ENCODE measurements at places on chromosomes 5 and 9.

GRCh38 chr9:95086564-95086955 is 230.9 kb downstream of the FANCC start:
- DNase-seq, result no peak

DNA sequence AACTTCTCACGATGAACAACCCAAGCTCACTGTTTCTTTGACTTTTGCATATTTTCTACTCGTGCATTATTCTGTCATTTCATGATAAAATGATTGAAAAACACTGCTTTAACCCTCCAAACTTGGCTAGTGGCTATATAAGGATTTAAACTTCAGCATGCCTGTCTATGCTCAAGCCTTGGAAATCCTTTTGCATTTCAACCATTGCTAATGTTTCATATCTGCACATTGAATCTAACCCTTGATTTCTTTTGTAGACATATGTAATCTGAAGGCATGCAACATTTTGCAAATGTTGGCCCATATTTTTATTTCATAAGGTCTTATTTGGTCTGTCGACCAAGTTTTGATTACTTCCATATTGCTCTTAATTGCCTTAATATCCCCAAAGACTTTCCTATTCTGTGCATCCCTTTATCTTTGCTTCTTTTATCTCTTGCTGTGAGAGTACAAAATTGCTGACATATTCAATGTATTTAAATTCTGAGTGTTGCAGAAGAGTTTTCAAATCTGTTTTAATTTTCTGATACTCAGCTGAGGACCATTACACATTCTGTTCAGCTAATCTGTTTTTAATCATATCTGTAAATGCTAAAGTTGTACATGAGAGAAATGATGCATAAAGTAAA is 403.7 kb upstream of the ZNF608 start:
- no peak for DNase-seq

GRCh38 chr9:113665064-113665463 is 201.5 kb downstream of the RGS3 start:
- no peak for DNase-seq

DNA sequence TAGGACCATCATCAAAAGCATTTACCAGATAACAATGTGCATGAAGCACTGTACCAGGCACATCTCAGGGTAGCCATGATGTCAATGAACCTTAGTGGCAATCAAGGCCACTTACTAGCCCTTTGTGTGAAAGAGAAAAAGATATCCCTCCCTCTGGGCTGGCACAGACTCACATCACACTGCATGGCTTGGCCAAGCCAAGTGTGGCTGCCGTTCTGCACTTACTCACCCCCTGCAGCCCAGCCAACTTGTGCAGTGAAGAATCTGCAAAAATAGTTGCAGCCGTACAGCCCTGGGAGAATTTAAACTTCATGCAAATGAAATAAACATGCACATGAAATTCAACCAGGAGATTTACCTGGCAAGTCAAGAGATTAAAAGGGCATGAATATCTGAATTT is 333.5 kb downstream of the DEPDC1B start:
- no peak for DNase-seq

DNA sequence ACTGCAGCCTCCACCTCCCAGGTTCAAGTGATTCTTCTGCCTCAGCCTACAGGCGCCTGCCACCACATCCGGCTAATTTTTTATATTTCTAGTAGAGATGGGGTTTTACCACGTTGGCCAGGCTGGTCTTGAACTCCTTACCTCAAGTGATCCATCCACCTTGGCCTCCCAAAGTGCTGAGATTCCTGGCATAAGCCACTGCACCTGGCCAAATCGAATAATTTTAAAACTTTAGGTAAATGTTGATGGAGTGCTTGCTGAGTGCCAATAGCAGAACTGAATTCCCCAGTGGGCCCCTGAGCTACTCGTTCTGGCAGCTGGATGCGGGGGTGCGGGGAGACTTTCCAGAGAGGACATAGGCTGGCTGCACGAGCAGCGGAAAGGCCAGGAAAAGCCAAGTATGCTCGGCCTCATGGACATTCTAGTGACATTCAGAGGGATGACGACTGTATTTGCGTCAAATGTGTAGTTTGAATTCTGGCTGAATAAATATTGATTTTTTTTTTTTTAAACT is 16.8 kb downstream of the TRAF2 start:
- DNase-seq, result peak; percentile 43

- DNase-seq, result no peak
These were observed 91.6 kb downstream of the NFIB start for GRCh38 chr9:14222149-14222835.

DNA sequence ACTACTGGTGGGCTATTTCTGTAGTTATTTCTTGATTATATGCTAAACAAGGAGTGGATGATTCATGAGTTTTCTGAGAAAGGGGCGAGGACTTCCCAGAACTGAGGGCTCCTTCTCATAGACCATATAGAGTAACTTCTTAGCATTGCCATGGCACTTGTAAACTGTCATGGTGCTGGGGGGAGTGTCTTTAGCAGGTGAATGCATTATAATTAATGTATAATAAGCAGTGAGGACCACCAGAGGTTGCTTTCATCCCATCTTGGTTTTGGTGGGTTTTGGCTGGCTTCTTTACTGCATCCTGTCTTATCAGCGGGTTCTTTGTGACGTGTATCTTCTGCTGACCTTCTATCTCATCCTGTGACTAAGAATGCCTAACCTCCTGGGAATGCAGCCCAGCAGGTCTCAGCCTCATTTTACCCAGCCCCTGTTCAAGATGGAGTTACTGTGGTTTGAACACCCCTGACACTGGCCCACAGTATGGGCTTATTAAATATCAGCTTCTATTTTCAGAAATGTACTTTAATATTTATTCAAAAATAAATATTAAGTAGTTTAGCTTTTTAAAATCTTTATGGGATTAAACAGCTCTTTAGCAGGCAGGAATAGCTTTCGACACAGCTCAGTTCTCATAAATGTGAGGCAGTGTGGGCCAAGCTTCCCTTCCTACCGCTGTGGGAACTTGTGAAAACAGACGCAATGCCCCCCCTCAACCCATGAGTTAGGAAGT is 44.4 kb downstream of the GALNT12 start:
- DNase-seq, result peak; percentile 47

- no peak for DNase-seq
These were observed 25.2 kb downstream of the ANKRA2 start for GRCh38 chr5:73540192-73540591.

GRCh38 chr9:93990448-93990847 is 35.3 kb upstream of the BARX1 start:
- no peak for DNase-seq

GRCh38 chr9:99137225-99137624 is 32.3 kb downstream of the TGFBR1 start:
- DNase-seq, result no peak

- no peak for DNase-seq
These were observed 275.0 kb downstream of the ARHGEF28 start for GRCh38 chr5:73901043-73901442.

DNA sequence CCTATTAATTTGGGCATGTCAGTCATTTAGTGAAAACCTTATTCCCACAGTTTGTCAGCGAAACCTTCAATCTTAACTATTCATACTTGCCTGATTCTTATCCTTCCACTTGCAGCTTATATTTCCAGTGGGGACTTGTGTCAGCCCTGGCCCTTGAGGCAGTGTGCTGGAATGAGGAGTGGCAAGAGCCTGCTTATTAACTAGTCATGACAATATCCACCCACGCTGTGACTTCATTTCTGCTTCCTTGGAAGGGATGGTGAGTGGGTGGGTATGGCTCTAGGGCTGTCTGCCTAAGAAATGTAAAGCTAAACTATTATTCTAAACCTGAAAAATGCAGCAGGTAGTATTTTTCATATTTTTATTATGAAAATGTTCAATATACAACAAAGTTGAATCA is 34.0 kb upstream of the LURAP1L start:
- no peak for DNase-seq

DNA sequence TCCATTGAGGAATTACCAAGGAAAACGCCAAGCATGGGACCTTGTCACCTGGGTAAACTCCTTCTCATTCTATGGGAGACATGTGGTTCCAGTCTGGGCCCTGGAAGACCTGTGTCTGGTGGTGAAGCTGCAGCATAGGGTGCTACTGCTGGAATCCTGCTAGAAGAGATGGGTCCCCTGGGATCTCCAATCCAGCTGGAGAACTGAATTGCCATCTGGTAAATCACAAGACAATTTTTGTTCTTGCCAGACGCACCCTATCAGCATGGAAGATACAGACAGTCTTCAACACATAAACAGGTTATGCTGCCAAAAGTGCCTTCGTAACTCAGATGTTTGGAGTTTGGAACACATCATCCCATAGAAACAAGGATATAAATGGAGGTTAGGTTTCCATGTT is 424.0 kb upstream of the BRINP1 start:
- DNase-seq, result no peak

GRCh38 chr5:152556784-152557183 is 151.7 kb upstream of the NMUR2 start:
- DNase-seq, result no peak

GRCh38 chr9:133945977-133946753 is 46.0 kb downstream of the VAV2 start:
- DNase-seq, result no peak

DNA sequence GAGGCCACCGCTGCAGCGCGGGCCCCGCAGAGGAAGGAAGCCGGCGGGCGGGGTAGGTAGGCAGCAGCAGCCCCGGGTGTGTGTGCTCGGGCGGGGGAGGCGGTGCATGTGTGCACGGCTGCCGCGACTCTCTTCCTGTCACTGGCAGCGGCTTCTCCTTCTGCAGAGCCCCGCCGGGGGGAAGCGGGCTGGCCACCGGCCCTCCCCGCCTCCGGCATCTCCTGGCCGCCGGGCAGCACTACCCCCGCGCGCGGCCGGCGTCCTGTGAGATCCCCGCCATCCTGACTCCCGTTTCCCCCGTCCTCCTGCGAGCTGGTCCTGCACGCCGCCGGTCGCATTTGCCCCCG is 315 bp downstream of the PIK3R1 start:
- no peak for DNase-seq

DNA sequence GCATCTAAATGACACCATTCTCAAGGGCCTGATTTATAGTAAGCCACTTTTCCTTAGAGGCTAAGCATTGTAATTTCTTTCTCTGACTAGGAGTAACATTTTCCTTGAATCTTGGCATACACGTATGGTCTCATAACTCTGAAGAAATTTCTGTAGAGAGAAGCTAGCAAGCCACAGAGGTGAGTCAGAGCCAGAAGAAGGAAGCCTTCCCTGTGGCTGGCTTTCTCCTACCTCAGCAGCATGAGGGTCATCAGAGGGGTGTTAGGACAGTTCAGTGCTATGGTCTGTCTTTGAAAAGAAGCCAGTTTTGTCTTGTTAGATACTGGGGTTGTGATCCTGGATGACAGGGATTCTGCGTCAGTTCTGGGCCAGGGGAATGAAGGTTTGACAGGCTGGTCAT is 3.2 kb downstream of the SNX30 start:
- DNase-seq, result peak; percentile 55

- DNase-seq, result no peak
These were observed 31.1 kb downstream of the FGD3 start for GRCh38 chr9:92978345-92978875.

GRCh38 chr5:30401479-30402058 is 791.9 kb upstream of the CDH6 start:
- DNase-seq, result no peak

DNA sequence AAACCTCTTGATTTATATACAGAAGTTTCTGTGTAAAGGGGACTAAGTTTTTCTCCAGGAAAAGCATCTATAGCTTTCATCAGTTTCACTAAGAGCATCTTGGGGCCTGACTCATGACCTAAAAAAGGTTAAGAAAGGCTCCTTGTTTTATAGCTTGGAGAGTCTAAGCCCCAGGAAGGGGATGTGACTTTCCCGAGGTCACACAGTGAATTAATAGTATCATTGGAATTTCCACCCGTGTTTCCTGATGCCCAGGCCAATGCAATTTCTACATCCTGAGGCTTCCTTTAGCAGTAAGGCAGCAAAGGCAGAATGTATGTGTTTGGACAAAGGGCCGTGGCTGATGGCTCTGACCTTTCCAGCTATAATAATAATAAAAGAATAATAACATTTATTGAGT is 8.6 kb downstream of the MORN5 start:
- DNase-seq, result no peak

DNA sequence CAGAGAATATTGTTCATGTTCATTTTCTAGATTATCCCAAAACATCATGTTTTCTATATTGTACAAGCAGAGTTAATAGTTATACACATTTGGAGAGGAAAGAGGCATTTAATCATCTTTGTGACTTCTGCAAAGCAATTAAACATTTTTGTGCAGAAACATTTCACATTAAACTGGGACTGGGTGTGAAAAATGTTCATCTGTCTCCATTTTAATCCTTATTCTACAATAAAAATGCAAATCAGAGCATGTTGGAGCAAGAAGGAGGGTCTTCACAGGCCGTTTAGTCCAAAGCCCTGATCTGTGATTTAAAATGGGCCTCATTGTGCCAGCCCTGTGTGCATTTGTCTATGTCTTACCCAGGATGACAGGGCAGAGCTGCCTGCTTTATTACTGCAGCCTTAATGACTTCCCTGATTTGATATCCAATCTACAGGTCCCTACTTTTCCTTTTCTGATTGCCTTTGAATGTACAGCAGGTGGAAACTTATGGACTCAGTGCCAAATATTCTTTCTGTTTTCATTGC is 183.5 kb downstream of the CAVIN4 start:
- DNase-seq, result no peak

GRCh38 chr5:166166071-166166470 is 2125.4 kb upstream of the WWC1 start:
- DNase-seq, result no peak

DNA sequence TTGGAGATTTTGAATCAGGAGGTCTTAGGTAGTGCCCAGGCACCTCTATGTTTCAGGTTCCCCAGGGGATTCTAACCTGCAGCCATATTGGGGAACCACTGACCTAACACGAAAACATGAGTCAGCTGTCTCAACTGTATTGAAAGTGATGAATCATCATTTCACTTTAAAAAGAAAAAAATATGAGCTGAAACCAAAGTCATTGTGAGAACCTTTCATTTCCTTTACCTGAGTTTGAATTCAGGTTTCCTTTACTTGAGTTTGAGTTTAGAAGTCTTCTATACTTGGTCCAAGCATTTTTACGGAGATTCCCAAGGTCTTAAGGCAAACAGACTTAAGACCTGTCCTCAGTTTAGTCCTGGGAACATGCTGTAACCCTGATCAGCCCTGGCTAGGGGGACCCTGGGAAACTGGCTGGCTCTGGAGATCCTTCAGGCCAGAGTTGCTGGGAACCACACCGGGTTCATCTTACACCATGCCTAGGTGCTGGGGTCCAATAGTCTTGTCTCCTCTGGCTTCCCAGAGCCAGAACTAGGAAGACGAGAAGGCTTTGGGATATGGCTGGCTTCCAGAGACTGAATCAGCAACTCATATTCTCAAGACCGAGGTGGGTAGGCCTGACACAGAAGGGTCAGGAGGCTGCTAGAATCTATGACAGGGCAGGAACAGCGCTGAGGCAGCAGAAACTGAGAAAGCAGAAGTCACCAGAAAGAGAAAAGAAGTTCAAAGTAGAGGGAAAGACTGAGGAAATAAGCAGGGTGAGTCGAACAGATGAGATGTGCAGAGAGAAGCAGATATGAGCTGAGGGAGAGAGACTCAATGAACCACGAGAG is 16.4 kb upstream of the PDCD1LG2 start:
- DNase-seq, result peak; percentile 80
